NCI-H187 treated with DMSO at 0.1 percent for 48 hours (cell line): ENCODE measurements at places on chromosomes 5 and 9.

GRCh38 chr5:33885679-33886078 is 6.1 kb downstream of the ADAMTS12 start:
- no peak for DNase-seq

DNA sequence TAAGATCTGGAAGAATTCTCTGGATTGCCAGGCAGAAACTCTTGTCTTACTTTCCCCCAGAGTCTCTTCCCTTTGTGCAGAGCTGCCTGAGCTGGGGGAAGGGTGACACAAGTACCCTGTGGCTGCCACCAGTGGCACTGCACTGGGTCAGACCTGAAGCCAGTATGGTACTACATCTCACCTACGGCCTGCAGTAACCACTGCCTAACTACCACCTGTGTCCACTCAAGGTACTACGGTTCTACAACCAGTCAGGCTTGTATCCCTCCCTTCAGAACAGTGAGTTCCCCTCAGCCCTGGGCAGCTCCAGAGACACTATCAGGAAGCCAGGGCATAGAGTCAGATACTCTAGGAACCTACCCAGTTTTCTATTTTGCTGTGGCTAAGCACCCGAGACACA is 212.0 kb upstream of the POU5F2 start:
- no peak for DNase-seq

DNA sequence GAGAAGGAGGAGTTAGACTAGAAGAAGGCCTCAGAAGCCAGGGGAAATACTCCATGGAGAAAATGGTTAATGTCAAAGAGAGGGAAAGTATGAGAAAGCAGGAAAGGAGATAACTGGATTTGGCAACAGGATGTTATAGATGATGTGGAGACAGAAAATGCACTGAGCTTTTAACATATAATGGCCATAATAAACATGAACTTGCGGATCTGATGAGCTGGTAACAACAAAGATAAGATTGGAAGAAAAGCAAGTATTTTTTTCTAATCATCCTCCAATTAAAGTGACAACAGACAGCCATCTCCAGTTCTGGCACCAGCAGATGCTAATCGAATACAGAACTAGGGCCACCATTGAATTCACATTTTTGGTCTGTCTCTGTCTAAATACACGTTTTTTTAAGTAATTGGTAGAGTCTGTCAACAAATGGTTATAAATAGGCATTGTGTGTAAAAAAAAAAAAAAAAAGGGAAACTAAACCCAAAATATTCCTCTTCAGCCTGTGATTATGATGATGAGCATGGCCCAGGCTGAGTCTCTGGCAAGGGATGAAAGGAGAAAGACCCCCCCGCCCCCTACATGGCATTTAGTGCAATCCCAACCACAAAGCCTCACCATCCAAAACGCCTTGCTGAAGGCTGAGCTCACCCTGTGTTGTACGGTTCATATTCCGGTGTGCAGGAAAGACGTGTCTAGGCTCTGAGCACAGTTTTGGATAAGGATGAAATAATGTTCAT is 149.5 kb upstream of the LHFPL2 start:
- DNase-seq = no peak

GRCh38 chr9:135077497-135078200 is 9.8 kb upstream of the OLFM1 start:
- DNase-seq = no peak

GRCh38 chr9:114250648-114251047 is 72.2 kb upstream of the ORM1 start:
- DNase-seq = no peak

DNA sequence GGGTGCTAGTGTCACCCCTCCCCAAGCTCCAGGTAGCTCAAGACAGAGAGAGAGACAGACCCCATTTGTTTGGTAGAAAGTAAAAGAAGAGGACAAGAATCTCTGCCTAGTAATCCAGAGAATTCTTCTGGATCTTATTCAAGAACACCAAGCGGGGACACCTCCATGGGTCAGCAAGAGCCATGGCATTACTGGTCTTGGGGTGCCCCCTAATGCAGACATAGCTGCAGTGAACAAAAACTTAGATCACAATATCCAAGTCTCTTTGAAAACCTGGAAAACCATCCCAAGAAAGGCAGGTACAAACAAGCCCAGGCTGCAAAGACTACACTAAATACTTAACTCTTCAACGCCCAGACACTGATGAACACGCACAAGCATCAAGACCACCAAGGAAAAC is 29.9 kb upstream of the PDE4D start:
- no peak for DNase-seq

- DNase-seq = no peak
Measured at GRCh38 chr5:177008716-177009115, 2.1 kb upstream of the UIMC1 start.

- DNase-seq = no peak
Measured at GRCh38 chr9:76267284-76267652, 127.0 kb downstream of the RFK start.

GRCh38 chr5:177364159-177364962 is 6.6 kb downstream of the RGS14 start:
- DNase-seq = no peak

DNA sequence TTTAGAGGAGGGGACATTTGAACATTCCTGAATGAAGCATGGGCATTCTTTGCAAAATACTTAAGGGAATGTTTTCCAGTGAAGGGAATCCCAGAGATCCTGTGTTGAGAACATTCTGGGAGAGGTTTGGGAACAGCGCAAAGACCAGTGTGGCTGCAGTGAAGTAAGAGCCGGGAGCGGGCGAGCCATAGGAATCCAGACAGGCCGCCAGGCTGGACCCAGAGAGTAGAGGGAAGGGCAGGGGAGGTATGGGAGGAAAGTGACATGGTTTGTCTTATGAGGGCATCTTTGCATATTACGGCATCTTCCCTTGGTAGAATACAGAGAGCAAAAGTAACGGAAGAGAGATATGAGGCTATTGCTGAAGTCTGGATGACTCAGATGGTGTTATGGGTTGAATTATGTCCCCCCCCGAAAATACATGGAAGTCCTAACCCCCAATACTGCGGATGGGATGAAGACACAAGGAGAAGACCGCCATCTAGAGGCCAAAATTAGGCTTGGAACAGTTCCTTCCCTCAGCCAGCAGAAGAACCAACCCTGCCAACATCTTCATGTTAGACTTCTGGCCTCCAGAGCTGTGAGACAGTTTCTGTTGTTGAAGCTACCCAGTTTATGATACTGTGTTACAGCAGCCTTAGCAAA is 268.2 kb downstream of the MAST4 start:
- DNase-seq = no peak

DNA sequence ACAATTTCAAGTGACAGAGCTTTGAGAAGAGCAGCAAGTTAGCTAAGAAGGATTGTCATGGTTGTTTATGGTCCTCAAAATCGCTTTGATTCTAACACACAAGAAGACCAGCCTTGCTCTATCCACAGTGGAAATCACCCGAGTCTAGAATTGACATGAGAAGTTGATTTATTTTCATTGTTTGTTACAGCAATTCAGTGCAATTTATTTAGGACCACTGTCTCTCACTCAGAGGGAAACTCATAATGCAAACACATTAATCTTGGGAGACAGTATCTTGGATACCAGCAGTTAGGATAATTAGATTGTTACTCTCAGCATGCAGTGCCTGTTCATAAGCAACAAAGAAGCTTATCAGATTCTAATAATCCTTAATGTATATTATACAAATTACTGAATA is 498.9 kb downstream of the NTRK2 start:
- DNase-seq = no peak

DNA sequence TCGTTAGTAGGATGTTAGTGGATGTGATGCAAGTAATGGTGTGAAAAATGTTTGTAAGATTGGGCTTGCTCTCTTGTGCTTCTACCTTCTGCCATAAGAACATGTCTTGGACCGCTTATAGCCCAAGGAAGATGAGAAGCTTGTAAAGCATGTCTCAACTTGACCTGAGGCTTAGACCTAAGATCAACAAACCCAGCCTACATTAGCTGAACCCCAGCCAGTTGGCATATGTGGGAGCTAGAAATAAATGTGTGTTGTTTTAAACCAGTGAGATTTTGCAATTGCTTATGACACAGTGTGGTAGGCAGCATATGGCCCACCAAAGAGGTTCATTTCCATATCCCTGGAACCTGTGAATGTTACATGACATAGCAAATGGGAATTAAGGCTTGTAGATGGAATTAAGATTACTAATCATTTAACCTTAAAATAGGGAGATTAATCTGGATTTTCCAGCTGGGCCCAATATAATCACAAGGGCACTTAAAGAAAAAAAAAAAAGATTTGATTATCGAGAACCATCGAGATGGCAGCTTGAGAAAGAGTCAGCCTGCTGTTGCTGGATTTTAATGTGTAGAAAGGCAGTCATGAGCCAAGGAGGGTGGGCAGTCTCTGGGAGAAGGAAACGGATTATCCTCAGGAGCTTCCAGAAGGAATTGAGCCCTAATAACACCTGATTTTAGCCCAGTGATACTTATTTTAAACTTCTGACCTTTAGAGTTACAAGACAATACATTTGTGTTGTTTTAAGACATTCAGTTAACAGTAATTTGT is 27.3 kb upstream of the EDIL3 start:
- DNase-seq = no peak
